Activated CD4-positive, alpha-beta T cell treated with anti-CD3 and anti-CD28 coated beads for 36 hours (primary cell): ENCODE measurements at places on chromosomes 2 and 18.
A peak's percentile ranks its signal among the peaks of the same experiment; 100 is the strongest.

DNA sequence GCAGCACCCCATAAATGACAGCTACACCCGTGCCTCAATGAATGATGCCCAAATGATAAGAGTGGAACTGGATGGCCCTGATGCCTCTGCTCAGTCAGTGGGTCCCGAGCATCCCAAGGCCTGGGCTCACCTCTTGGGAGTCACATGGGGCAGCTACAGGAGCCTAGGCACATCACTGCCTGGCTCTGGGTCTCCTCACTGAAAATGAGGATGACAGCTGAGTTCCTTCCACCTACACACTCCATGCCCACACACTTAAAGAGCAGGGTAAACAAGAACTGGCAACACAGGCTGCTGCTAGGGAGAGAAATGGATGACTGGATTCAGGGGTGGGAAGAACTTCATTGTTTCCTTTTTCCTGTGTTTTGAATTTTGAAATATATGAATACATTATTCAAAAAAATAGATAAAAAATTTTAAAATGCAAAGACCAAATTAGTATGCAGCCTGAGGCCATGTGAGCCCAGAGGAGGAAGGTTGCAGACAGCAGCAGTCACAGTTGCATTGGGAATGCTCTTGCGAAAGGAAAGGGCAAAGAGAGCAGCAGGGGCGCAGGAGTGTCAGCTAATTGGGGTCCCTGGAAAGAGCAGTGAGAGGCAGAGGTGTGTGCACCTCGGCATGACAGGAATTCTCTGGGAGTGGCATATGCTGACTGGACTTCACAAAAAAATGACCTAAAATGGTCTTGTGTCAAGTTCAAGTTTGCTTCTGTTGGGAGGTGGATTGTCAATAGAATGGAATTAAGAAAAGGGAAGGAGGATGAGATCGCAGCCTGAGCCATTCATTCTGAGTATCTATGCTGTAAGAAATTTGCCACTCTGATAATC, 327.1 kb downstream of the CELF4 start:
- no peak for DNase-seq

- no peak for DNase-seq
Measured at GRCh38 chr18:22687892-22688680, 245.0 kb upstream of the RBBP8 start.

GRCh38 chr18:74414953-74415515, 42.1 kb downstream of the DIPK1C start:
- no peak for DNase-seq

GRCh38 chr18:217532-218336, 50.1 kb downstream of the THOC1 start:
- no peak for DNase-seq

DNA sequence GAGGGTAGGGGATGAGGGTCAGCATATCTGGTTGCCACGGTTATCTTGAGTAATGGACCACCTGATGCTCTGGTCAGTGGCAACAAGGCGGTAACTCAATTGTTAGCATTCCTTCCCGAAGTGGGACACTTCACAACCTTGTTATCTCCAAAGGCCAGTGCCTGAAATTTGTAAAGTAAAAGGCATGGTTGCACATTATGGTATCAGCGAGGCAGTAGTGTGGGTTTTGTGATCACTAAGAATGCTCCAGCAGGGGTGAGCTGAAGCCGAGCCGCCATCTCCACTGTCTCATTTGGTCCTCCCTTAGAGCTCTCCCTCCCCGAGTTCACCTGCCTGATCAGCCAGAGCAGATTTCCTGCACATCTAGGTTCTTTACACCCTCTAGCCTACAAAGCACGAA, 50.5 kb upstream of the LGALSL start:
- no peak for DNase-seq

GRCh38 chr18:5298156-5298852, 2.8 kb upstream of the ZBTB14 start:
- DNase-seq, result no peak

DNA sequence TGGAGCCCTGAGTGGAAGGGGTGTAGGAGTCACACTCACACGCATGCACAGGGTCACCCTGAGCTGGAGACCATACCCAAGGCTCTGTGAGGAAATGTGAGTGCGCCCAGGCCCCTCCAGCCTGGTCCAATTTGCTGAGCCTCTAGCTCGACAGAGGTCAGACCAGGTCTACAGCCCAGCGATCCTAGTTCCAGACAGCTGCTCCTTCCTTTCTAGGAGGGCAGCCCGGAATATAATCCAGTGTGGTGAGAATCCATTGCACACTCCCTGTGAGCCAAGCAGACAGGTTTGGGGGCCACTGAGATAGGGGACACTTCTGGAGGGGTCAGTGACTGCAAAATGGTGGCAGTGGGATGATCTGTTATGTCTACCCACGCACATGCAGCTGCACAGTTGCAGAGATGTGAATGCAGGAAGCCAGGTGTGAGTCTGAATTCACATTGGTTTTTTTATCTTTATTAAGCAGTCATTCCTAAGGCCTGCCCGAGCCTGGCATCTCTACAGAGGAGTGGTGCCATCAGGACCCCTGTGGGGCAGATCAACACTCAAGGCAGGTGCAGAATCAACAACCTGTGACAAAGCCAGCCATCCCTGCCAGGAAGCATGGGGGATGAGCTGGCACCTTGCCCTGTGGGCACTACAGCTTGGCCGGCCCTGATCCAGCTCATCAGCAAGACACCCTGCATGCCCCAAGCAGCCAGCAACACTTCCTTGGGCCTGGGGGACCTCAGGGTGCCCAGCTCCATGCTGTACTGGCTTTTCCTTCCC, at the start of gene GPR148:
Gene GPR148 (plus strand): TSS at position 522 of the 768 bp plus-strand sequence. CDS start 82 bp downstream, at position 604.
- DNase-seq, result no peak

- no peak for DNase-seq
Measured at GRCh38 chr18:1604751-1605150, 700.1 kb downstream of the ADCYAP1 start.

GRCh38 chr2:231732604-231733003, 24.3 kb downstream of the PTMA start:
- no peak for DNase-seq

DNA sequence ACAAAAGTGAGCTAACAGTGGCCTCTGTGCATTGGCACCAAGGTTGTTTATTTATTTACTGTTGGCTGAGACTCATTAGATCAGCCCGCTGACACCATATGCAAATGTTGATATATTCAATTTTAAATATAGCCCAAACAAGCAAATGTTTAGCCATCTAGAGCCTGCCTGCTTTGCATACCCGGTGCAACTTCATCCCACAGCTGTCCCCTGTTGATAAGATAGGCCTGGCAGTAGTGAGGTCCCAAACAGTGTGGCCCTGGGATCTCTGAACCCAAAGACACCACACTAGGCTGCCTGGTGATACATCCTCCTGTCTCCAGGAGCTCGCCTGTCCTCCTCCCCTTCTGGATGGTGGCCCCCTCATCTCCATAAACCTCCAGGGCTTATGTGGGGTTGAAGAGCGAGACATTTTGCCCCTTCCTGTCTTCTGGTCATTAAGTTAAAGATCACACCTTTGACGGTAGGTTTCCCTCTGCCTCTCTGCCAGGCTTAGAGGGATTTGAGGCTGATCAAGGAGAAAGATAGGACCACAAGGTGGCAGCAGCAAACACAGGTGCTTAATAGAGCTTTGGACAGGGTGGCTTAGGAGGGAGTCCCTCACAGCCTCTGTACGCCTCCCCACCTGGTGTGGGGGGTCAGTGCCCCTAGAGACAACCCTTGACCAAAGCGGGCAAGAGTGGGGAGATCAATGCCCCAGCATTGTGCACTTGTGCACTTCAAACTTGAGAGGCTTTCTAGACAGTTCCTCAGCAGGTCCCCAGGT, 23.7 kb upstream of the MYO5B start:
- peak; percentile 57 for DNase-seq

- DNase-seq, result no peak
Measured at GRCh38 chr18:46761059-46761769, 4.4 kb upstream of the ST8SIA5 start.

- no peak for DNase-seq
Measured at GRCh38 chr2:164024396-164024795, 288.6 kb upstream of the FIGN start.

DNA sequence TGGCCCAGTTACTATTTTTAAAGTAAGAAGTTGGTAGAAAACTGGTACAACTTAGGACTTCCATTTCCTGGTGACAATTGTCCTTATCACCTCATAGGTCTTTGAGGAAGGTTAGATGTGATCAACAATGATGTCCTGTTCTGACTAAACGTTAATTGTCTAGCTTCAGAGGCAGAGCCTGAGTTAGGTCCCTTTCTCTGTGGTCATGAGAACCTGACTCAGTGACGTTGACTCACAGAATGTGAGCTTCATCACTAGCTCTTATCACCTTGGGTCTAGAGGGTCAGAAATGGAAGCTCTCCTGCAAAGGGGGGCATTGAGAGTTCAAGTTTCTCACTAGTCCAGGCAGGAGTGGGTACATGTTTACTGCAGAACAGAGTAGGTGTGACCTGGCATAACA, 60.6 kb upstream of the ATP8B1 start:
- DNase-seq, result no peak

DNA sequence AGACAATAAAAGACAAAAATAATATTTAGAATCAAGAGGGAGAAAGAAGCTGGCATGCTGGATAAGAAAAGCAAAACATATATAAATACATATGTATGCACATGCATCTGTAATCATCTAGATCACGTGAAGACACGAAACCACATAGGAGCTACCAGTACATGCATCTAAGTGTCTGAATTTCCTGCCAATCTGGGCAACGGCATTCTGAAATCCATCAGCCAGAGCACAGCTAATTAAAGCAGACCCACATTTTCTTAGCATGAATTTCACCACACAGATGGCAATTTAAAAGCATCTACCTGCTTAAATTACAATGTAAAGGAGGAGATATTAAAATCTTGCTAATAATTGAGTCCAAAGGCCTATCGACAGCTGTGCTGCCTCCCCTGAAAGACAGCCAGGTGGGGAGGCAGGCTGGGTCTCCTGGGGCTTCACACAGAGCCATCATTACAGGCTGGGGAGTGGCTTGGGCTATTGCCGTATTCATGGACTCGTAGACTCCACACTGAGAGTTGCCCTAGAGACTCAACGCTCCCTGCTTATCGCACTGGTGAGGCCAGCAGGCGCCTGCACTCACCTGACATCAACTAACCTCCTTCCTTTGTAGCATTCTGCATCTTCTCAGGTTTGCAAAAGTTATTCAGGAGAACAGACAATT, 272.5 kb upstream of the PXDN start:
- DNase-seq, result no peak

- no peak for DNase-seq
Measured at GRCh38 chr18:49691177-49691608, 122.1 kb downstream of the ACAA2 start.

- DNase-seq, result no peak
Measured at GRCh38 chr2:54074606-54075341, 40.6 kb upstream of the ACYP2 start.

- DNase-seq, result no peak
Measured at GRCh38 chr2:195536906-195537305, 120.1 kb upstream of the SLC39A10 start.

DNA sequence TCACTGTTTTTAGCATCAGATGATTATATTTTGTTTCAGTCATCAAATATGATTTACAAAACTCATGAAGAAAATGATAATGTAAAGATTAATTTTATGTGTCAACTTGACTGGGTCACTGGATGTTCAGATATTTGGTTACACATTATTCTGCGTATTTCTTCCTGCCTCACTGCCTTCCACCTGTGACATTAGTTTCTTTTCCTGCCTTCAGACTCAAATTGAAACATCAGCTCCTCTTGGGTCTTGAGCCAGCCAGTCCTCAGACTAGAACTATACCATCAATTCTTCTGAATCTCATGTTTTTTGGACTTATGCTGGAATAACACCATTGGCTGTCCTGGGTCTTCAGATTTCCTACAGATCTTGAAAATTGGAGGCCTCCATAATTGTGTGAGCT, 96.7 kb downstream of the ZNF385B start:
- no peak for DNase-seq

DNA sequence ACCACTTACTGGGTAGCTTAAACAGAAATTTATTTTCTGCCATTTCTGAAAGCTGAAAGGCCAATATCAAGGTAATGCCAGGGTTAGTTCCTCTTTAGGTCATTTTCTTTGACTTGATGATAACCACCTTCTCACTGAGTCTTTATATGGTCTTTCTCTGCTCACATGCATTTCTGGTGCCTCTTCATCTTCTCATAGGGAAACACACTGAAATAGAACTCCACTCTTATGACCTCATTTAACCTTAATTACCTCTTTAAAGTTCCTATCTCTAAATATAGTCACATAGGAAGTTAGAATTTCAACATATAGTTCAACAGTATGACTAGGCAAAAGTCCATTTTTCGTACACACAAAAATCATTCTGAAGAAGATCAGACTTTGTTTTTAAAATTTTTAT, 616.8 kb upstream of the VRK2 start:
- DNase-seq, result no peak

DNA sequence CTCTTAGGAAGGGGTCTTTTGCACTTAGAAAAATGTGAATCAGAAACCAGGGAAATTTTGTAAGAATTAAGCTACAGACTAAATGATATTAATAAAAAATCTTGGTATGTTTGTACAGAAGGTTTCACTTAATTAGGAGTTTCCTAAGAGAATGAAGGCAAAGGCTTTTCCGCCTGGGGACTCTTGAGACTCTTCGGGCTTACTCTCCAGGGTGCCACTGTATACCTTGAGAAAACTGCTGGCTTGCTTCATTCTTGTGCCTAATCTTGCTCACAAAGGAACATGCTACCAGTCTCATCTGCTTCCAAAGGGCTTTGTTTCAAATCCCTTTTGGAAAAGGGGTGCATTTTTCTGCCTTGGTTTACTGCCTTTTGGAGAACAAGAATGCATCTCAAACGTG, 49.5 kb downstream of the ACTR2 start:
- DNase-seq, result no peak

GRCh38 chr18:58389745-58390144, 239.1 kb downstream of the ALPK2 start:
- DNase-seq, result no peak

GRCh38 chr18:62413206-62413605, 88.1 kb downstream of the TNFRSF11A start:
- no peak for DNase-seq

GRCh38 chr2:217105733-217106649, 246.1 kb upstream of the TNP1 start:
- DNase-seq, result peak; percentile 39

DNA sequence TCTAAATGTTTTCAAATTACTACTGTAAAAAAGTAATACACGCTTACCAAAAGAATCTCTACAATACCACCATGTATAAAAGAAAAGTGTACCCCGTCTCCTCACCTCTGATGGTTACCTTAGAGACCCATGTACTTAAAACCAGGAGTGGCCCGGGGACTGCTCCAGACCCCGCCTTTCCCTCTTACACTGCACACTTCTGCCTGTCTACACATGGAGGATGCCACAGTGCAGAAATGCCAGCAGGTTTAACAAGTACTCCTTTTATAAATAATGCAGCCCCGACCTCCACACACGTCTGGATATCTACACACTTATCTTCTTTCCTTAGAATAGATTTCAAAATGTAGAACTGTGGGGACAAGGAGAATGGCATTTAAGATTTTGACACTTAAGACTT, 5.3 kb downstream of the HDAC4 start:
- no peak for DNase-seq

- DNase-seq, result no peak
Measured at GRCh38 chr2:224937887-224938286, 104.4 kb downstream of the DOCK10 start.

GRCh38 chr2:62446491-62446890, 59.5 kb downstream of the TMEM17 start:
- no peak for DNase-seq
